ENCODE measurements at places on chromosomes 3 and 15.

DNA sequence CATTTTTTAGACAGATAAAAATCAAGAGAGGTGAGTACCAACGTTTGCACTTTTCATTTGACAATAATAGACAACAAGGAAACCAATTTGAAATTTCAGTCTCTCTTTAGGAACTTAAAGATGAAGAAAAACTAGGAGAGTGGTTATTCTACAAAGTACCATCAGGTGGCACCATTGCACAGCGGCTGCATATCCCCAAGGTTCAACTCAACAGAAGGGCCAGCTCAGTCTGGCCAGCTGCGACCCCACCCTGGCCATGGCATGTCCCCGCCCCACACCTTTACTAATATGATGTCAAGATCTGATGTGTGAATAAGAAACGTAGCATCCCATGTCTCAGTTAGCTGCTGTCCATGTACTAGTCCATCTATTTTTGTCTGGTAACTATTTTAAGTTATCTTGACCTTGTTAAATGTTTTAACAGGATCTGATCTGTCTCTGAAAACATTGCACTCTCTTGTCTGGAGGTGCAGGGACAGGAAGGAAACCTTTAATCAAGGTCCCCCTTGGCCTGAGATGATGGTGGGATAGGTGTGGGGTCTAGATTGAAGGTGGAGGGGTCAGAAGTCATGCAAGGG is 35.5 kb upstream of the CGNL1 start:
- no peak for DNase-seq

GRCh38 chr15:26115229-26115943 is 252.3 kb upstream of the ATP10A start:
- DNase-seq: no peak

GRCh38 chr3:41301548-41301947 is 102.2 kb downstream of the CTNNB1 start:
- no peak for DNase-seq

DNA sequence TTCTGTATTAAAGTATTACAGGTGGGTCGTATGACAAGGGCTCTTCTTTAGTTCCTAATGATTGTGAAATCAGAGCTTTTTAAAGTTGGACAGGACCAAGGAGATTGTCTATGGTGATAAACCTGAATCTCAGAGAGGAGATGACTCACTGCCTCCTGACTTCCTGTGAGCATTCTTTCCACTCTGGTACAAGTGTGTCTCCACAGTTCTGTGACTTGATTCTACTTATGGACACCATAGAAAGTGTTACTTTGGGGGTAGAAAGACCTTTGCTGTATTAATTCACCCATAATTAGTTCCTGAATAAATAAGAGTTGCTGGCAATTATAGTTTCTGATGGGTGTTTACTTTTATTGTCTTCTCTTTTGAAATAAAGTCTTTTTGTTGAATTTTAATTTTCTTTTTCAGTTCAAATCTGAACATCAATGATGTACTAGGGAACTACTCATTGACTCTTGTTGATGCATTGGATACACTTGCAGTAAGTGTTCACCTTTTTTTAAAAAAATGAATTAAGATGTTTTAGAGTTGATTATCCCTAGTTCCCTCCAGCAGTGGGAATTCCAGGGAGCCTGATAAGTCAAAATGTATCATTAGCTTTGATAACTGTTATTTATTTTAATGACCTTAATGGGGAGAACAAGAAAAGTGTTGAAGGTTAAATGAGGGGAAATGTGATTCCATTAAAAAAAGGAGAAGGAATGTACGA is 7.4 kb downstream of the EDEM1 start:
- DNase-seq: no peak

GRCh38 chr3:176510097-176510496 is 687.2 kb downstream of the TBL1XR1 start:
- DNase-seq: no peak

DNA sequence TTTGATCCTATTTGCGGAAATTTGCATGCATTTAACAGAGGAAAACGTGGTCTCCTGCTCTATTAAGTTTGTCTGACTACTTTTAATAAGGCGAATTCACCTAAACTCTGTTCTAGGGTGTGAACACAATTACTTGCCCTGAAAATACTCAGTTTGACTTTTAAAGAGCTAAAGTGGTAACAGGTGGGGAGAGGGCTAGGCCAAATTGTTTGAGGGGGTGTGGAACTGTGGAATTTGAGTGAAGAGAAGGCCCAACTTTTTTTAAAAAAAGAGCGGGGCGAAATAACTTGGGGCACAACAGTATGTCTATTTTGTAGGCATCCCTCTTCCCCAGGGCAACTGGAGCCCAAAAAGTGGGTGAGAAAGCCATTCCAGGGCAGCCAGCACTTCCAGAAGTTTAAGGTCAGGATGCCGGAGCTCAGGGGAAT is 580 bp upstream of the FXR1 start:
- DNase-seq: no peak

DNA sequence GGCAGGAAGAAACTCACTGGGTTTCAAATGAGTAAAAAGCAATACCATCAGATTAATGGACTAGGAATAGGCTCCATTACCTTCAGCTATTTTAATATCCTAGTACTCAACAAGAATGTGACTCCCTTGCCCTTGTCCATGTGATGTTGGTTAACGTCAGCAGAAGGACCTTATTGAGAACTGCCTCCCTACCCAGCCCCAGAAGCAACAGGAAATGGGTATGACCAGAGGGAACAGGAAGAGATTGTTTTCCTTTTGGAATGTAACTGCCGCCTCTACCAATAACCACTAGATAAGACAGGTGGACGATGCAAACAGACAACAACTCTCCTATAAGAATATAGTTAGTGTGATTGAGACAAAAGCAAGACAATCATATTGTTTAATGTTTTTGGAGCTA is 10.4 kb upstream of the MME start:
- DNase-seq: no peak

- no peak for DNase-seq
Measured at GRCh38 chr3:125200731-125201139, 11.8 kb downstream of the SLC12A8 start.

DNA sequence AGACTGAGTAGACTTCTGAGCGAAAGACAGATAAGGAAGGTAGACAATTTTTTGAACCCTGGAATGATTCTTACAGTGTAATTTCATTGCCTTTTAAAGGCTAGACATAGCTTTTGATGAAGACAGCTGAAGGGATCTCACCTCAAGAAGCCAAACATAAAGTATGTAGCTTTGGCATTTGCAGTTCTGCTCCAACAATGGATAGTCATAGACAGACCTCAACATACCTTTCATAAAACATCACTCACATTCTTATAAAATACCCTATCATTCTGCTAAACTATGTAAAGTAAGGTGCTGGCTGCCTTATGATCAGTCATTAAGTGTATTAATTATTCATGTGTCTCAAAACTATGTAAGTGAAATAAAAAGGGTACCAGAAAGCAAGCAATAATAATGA is 70.0 kb downstream of the UBE3A start:
- no peak for DNase-seq

- no peak for DNase-seq
Measured at GRCh38 chr15:32649342-32649741, 7.8 kb downstream of the SCG5 start.

DNA sequence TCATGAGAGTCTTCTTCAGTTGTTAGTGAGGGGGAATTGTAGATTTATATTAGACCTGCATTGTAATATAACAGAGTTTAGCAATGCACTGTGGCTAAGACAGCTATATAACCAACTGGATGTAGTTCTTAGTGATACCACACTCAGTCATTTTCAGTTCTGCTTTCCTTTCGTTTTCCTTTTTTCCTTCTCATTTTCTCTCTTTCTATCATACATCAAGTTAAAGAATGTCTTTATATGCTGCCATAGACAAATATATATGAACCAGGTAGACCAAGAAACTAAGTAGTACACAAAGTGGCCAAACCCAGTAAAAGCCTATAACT is 43.7 kb upstream of the CD47 start:
- no peak for DNase-seq

DNA sequence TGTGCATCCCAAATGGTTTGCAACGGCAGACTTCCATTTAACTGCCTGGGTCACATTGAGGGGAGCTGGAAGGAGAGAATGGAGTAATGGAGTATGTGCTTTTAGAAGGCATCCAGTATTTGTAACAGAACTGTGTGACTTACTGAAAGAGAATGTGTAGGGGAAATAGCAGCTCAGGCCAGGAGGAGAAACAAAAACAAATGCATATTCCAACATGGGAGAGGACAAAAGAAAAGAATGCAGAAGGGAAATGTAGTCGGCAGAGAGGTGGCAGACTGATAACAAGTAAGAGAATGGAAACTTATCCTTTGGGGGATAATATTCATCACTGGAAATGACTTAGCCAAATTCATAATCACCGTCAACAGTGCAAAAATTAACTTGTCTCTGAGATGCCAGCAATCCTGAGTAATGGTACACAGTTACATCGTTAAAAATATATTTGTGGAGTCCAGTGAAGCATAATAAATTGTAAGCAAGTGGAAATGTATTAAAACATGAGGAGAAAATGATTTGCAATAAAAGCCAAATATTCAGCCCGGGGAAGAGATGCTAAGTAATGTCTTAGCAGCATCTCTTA is 294.9 kb upstream of the SGO1 start:
- DNase-seq: no peak

GRCh38 chr15:53034767-53035245 is 244.7 kb upstream of the ONECUT1 start:
- DNase-seq: no peak

- DNase-seq: no peak
Measured at GRCh38 chr3:8741581-8742261, 8.1 kb downstream of the CAV3 start.

GRCh38 chr15:67147396-67147949 is 82.1 kb downstream of the SMAD3 start:
- DNase-seq: no peak

DNA sequence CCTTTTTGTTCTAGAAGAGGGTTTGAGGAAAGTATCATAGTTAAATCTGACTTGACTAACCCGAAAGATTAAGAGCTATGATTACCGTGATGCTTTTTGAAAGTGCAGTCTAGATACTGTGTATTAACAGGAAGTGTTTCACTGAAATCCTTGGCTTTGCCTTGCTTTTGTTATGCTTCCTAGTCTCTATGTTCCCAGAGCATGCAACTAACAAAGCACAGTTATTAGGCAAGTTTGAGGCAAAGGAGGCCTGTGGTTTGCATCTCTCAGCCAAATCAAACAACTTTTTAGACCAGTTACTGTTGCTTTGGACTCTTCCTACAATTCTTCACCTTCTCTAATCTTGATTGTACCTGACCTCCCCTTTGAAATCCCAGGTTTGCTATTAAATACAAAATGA is 3.9 kb downstream of the LXN start:
- no peak for DNase-seq

DNA sequence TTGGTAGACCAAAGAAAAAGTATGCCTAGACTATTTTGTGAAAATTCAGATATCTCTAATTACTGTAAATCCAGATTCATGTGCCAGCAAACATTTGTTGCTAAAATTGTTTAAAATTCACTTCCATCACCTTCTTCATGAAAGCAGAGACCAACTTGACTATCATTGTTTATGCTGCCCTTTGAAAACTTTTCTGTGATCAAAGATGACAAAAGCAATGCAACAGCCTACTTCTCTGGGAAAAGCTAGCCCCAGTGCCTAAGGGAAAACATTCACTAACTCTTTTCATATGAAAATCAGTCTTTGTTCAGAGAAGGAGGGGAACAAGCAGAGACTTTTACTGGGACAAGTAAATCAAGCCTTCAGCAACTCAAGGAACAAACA is 178.0 kb upstream of the P2RY1 start:
- no peak for DNase-seq

Measured in DMS153 (cell line).